ENCODE measurements at places on chromosomes 2 and 18.

GRCh38 chr2:63642946-63643345, 54.2 kb downstream of the MDH1 start:
- DNase-seq, result no peak

DNA sequence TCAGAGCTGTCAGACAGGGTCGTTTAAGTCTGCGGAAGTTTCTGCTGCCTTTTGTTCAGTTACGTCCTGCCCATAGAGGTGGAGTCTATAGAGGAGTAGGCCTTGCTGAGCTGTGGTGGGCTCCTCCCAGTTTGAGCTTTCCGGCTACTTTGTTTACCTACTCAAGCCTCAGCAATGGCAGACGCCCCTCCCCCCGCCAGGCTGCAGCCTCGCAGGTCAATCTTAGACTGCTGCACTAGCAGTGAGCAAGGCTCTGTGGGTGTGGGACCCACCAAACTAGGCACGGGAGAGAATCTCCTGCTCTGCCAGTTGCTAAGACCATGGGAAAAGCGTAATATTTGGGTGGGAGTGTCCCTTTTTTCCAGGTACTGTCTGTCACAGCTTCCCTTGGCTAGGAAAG, 86.5 kb downstream of the EFEMP1 start:
- DNase-seq, result no peak

DNA sequence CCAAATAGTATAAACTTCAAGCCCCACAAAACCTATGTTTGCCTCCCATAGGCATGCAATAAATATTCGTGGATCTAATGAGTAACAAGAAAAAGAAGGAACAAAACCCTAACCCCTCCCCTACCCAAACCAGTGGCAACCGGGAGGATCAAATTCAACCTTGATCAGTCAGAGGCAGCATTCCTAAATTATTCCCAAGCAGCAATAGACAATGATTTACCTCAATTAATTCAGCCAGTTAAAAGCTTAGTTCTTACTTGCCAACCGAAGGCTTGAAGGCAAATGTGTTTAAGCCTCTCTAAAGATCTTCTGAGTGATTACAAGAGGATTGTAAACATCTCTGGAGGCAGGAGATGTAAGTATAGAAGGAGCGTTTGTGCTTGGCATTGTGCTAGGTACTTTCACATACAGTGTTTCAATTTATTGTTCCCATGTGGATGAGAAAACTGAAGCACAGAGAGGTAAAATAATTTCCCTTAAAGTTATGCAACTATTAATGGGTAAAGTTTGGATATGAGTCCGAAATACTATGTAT, 197.7 kb downstream of the MTX2 start:
- no peak for DNase-seq

- DNase-seq, result no peak
Observed at GRCh38 chr2:194867328-194867727, 789.7 kb upstream of the SLC39A10 start.

GRCh38 chr2:28716265-28716865, 35.3 kb upstream of the PPP1CB start:
- peak; percentile 43 for DNase-seq

DNA sequence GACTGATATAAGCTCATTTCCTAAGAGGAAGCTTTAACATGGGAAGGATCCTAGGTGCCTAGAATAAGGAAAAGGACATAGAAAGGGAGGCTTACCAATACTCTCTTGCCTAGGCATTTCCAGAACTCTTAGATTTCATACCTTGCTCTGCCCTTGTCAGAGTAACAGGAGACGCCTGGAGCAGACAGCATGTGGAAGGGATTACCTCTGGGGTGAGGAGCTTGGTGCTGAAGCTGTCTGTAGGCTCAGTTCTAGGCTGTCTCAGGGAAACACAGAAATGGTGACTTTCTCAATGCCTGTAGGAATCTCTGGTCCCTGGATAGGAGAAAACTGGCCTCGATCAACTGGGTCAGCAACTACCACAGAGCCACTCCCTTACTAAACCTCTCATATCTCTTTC, 150.0 kb downstream of the SLC4A3 start:
- no peak for DNase-seq

- no peak for DNase-seq
Observed at GRCh38 chr18:986051-986450, 81.4 kb downstream of the ADCYAP1 start.

DNA sequence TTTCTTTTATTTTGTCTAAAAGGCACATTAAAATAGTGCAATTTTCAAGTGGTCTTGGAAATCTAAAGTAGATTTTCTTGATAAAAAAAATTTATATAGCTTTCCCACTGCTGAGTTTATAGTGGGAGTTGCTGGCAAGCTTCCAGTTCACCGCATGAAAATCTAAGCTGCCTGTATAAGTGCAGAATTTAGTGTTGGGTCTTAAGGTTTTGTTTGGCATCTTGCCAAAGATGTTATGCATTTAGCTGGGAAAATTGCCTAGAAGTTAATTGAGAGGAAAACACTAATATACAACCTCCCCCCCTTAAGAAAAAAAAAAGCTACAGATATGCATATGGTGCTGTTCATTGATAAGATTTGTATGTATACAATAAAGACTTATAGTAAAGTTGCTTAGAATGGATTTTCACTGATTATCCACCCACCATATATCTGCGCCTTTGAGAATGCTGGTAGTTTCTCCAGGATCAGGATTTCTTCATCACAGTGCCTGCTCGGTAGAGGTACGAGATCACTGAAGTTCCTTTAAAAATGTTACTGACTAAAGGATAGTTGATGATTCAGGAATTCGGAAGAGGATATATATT, 803.2 kb upstream of the POU3F3 start:
- DNase-seq, result no peak

DNA sequence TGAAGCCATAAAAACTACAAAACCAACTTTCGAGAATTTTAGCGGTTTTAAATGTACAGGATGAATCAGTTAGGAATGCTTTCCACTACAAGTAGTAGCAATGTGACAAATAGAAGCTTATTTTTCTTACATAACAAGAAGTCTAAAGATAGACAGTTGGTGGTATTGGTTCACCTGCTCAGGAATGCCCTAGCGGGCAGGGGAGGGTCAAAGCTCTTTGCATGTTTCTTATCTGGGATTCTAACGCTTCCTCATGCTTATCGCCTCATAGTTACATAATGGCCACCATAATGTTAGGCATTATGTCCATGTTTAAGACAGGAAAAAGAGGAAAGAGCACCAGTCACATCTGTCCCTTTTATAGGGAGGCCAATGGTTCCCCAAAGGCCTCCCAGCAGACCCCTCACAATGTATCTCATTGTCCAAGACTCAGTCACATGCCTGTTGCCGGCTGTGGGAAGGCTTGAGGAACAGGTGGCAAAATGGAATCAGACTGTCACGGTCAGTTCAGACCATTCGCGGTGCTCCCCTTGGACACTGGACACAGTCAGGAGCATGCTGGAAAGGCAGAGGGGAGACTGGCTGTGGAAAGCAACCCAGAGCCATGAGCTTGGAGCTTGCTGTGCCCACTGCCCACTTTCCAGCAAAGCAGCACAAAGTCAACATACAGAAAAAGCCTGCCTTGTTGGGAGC, 69.4 kb upstream of the ODC1 start:
- DNase-seq, result no peak

DNA sequence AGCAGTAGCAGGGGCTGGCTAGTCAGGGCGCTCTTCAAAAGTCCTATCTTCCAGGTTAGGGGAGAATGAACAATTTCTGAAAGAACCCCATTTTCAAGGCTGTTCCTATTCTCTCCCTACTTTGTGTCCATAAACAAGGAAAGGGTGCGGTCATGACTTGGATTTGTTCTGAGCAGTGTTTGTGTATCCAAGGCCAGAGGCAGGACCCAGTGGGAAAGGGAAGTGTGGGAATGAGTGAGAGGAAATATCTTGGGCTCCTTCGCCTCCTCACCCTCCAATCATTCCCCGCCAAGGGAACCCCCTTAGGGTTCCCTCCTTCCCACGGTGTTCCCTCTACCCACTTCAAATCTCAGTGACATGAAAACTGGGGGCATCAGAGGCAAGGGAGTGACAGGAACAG, 25.5 kb upstream of the SPTBN1 start:
- no peak for DNase-seq

DNA sequence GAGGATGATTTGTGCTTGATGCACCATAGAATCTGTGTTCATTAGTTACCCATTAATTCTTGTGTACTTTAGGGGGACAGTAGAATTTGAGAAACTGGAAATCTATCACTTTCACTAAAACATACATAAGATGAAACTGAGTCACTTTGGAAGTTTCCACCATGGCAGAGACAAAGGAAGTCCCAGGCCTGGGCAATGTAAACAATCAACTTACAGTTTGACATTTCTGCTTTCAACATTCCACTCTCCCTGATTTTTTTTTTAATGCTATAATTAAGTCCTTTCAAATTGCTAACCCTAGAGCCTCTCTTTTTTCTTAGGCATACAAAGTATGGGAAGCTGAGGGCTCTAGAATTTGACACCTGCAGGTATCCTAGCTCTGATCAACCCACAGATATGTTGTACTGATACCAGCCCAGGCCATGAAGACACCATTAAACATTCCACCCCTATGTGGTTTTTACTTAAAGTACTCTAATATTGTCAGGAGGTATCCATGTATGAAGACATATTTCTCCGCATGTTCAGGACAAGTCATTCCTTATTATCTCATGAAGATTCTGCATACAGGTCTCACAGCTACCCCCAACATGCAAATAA, 88.5 kb upstream of the GLS start:
- DNase-seq, result no peak

- DNase-seq, result no peak
Observed at GRCh38 chr2:101754618-101755017, 57.1 kb downstream of the MAP4K4 start.

- no peak for DNase-seq
Observed at GRCh38 chr2:85312404-85312803, 15.4 kb downstream of the TGOLN2 start.

GRCh38 chr2:50513724-50514123, 518.2 kb downstream of the NRXN1 start:
- no peak for DNase-seq

GRCh38 chr18:32010124-32010721, 8.4 kb upstream of the RNF125 start:
- DNase-seq, result no peak

GRCh38 chr18:23920054-23920453, 94.5 kb upstream of the TTC39C start:
- DNase-seq, result no peak

DNA sequence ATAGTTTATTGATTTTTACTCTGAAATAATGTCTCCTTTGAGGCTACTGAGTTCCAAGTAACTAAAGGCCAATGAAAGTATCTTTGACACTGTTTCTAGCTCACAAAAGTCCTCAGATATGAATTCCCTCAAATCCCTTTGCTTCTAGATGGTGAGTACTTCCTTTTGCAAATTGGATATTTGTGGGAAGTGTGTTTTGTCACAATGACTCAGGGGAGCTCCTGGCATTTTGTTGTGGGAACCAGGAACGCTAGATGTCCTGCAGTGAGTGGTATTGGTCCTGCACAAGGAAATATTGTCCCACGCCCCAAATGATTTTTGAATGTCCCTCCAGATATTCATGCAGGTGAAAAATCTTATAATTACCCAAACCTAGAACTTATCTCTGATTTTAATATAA, 24.3 kb downstream of the TACR1 start:
- DNase-seq, result no peak

DNA sequence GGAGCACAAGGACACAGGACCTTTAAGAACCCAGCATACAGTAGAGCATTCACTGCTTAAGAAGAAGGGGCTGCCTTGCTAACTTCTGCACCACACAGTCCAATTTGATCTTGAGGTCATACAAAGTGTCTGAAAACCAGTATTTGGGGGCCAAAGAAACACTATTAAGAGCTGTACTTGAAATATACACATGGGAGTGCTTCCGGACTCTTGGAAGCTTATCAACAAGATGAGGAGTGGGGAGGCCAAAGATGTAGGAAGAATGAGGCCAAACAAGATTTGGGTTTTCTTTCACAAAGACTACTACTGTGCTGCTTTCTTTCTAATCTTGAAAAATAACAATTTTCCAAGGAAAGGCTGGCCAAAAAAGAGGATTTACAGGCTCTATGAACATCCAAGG, 24.8 kb upstream of the MALL start:
- no peak for DNase-seq

- no peak for DNase-seq
Observed at GRCh38 chr2:141630407-141630930, 500.3 kb downstream of the LRP1B start.

GRCh38 chr18:3209859-3210569, 9.8 kb downstream of the MYOM1 start:
- DNase-seq, result no peak

GRCh38 chr2:113213061-113213930, 39.5 kb downstream of the PSD4 start:
- peak; percentile 14 for DNase-seq

GRCh38 chr18:23861805-23862470, 152.6 kb upstream of the TTC39C start:
- no peak for DNase-seq

DNA sequence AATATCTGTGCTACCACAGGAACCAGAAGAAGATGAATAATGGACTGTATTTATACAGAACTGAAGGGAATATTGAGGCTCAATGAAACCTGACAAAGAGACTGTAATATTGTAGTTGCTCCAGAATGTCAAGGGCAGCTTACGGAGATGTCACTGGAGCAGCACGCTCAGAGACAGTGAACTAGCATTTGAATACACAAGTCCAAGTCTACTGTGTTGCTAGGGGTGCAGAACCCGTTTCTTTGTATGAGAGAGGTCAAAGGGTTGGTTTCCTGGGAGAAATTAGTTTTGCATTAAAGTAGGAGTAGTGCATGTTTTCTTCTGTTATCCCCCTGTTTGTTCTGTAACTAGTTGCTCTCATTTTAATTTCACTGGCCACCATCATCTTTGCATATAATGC, 1399.9 kb downstream of the DPP10 start:
- no peak for DNase-seq

- no peak for DNase-seq
Observed at GRCh38 chr2:240816584-240817495, 3.2 kb downstream of the KIF1A start.

- no peak for DNase-seq
Observed at GRCh38 chr18:2471523-2471922, 99.8 kb downstream of the METTL4 start.

- no peak for DNase-seq
Observed at GRCh38 chr2:8752385-8752784, 70.5 kb downstream of the ID2 start.

- no peak for DNase-seq
Observed at GRCh38 chr2:86788165-86788564, 2.5 kb downstream of the CD8A start.

DNA sequence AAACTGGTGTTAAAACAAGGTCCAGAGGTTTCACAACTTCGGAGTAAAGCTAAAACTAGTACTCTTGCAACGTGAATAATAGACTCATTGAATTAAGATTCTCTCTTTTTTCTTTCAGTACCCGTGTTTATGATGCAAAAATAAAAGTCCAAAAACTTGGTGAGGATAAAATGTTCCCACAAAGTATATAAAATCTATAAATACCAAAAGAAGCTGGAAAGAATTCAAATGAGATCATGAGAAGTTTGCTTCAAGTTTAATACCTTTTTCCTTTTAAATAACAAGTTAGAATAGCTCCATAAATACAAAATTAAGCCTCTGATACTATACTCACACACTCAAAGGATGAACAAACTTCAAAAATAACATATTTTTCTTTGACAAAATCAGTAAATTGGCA, 34.0 kb downstream of the METTL4 start:
- DNase-seq, result no peak

GRCh38 chr2:98730053-98730706, 752 bp downstream of the MGAT4A start:
- DNase-seq, result peak; percentile 60
